IPS DF 19.7 (cell line): ENCODE measurements at places on chromosomes 4 and X.

GRCh38 chr4:112315446-112315845 lies 18.3 kb downstream of the ALPK1 start:
- no peak for DNase-seq

GRCh38 chr4:113433536-113434246 lies 327.8 kb downstream of the CAMK2D start:
- no peak for DNase-seq

- no peak for DNase-seq
Measured at GRCh38 chrX:103629318-103630170, 769 bp downstream of the TCEAL1 start.

- DNase-seq, result no peak
Measured at GRCh38 chr4:173722075-173722474, 192.0 kb upstream of the HAND2 start.

GRCh38 chr4:41095973-41096372 lies 118.4 kb downstream of the APBB2 start:
- DNase-seq, result no peak
